ENCODE measurements at places on chromosomes 3 and 15. TPM values are rescaled to one million over a fixed set of nuclear protein-coding genes. Genes with fewer than 3 reads are reported as not detected.

GRCh38 chr3:157180262-157180661 is 20.3 kb upstream of the CCNL1 start:
- no peak for DNase-seq

DNA sequence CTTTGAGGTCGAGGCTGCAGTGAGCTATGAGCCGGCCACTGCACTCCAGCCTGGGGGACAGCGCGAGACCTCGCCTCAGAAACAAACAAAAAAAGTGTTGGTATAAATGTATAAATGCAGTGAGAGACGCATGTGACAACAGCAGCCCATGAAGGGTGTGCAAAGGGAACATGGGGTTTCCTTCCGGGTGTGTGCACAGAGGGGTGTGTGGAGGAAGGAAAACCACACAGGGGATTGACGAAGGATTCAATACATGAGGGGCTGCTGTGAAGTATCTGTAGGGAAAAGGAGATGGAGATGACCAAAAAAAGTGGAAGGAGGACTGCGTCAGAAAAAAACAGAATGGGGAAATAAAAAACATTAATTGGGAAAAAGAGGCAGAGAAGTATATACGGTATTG is 1.1 kb downstream of the MTFMT start:
- no peak for DNase-seq

- DNase-seq = no peak
Measured at GRCh38 chr3:140710711-140711389, 33.0 kb downstream of the TRIM42 start.

ZMYND10 gene
- total RNA-seq = 0.64 TPM

Data from pancreas (tissue), 10 donors.